ENCODE measurements at places on chromosomes 11 and 22.

GRCh38 chr11:57379732-57380131 is 1.2 kb downstream of the PRG3 start:
- DNase-seq, result no peak

GRCh38 chr11:12169822-12170221 is 59.4 kb downstream of the MICAL2 start:
- DNase-seq, result no peak

- DNase-seq, result no peak
These were observed 34.5 kb downstream of the IGSF9B start for GRCh38 chr11:133922078-133922870.

DNA sequence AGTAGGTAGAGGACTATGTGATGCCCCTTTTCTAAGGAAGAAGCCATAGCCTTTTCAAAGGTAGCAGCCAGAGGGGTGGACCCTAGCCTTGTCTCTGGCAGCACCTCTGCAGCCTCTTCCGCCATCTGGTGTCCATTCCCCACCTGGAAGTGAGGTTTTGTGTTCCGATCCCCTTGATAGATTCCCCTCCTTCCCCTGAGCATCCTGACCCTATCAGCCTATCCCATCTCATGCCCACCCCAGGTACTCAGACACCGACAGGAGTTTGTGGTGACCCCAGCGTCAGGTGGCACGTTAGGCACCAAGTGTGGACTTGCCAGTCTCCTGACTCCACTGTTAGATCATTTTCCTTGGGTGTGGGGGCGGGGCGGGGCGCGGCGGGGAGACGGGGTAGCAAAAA is 398 bp upstream of the FAM89B start:
- no peak for DNase-seq

DNA sequence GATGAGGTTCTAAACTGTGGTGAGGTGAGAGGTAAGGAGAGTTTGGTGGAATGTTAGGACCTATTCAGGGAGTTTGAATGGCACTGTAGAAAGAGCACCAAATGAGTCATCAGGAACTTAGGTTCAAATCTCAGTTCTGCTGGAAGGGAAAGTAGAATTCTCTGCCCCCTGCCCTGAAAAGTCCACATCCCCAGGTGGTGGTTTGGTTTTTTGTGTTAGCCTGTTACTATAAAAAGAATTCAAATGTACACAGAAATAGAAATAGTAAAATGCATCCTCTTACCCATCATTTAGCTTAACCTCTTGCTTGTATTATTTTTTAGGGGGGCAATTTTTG is 20.2 kb downstream of the PPFIBP2 start:
- no peak for DNase-seq

DNA sequence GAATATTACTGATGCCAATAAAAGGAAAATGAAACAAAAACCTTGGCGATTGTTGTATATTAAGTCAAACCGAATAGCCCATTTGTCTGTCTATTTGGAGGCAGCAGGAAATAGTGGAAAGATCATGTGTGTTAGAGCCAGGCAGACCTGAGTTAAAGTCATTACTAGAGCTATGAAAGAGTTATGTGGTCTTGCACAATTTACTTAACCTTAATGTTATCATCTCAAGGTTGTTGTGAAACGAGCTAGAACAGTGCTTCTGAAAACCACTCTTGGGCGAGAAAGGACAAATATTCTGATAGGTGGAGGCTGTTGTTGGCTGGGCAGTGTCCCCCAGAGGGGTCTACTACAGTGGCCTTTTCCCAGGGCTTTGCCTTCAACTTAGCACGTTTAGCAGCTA is 60.0 kb upstream of the NUP160 start:
- no peak for DNase-seq

- DNase-seq, result no peak
These were observed 17.8 kb upstream of the WNT7B start for GRCh38 chr22:45994491-45995404.

- DNase-seq, result no peak
These were observed 5.7 kb upstream of the MUC5B start for GRCh38 chr11:1217151-1217550.

GRCh38 chr11:95729462-95729861 is 60.1 kb downstream of the FAM76B start:
- no peak for DNase-seq

- DNase-seq, result no peak
These were observed 163.1 kb downstream of the LARGE1 start for GRCh38 chr22:33757041-33757801.

GRCh38 chr11:66866511-66866986 is 9.7 kb downstream of the LRFN4 start:
- no peak for DNase-seq

DNA sequence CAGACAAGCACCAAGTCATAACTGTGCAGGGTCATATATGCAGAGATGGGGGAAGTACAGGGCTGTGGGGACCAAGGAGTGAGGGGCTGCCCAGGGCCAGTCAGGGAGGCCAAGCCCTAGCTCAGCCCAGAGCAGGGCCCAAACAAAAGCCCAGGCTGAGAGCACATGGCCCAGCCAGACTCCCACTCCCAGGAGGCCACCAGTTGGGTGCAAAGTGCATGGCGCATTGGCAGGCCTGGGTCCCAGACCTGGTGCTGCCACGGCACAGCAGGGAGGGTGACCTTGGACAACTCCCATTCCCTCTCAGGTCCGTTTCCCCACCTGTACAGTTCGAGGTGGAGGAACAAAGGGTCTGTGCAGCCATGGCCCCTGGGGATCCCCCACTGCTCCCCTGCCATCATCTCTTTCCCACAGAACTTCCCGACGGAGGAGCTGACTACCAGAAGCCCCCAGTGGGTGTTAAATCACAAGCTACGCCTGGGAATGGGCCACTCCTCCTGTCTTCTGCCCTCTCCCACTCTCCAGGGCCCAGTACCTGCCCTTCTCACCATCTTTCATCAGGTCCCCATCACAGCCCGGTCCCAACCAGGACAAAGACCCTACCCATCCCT is 608 bp downstream of the NIPSNAP1 start:
- DNase-seq, result no peak

DNA sequence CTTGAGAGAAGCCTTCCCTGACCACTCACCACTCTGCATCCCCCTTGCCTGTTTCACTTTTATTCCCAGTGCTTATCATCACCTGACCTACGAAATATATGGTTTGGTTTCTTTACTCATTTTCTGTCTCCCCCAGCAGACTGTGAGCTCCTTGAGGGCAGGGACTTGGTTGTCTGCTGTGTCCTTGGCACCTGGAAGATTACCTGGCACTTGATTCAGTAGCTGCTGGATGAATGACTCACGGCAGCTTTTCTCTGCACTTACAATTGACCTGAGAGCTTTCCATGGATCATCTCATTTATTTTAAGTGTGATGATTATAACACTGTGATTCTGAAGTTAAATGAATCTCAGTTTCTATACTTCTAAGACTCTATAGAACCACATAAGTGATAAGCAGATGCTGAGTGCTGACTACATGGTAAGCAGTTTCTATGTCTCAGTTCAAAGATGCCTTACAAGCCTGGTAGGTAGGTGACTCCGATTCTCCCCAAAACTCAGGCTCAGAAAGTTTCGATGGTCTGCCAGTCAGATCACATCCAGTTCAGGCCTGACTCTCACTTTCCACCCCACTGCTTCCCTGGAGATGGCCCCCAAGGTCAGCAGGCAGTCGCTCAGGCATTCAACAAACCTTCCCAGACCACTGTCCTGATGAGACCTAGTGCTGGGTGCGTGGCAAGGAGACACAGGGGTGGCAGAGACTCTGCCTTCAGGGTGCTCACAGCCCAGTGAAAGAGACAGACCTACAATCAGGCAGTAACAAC is 11.6 kb downstream of the IL2RB start:
- DNase-seq, result no peak

DNA sequence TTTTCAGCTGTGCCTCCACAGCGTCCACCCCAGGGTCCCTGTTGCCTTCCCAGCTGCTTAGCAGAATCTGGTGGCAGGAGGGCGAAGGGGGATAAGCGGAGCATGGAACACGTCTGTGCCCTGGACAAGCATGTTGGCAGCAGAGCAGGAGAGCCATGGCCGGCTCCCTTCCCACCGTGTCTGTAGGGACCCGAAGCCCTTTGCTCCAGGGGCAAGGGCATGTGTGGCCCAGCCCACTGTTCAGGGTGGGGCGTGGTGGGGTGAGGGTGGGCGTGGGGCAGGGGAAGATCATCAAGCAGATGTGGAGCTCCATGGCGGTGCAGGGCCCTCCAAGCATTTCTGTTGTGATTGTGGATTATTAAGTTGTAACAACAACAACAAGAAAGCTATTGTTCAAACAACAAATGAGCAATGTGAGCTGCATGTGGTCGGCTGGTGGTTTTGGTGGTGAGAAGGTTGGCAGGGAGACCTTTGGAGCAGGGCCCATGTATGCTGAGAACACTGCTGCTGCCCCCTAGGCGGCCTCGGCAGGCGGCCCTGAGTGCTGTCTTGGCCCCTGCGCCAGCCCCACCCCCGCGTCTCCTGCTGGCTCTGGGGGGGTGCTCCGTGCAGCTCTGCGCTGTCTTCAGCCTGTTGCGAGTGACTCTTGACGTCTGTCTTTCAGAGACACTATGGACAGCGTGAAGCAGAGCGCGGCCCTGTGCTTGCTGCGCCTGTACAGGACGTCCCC is 50.9 kb downstream of the AP2A2 start:
- DNase-seq, result no peak

DNA sequence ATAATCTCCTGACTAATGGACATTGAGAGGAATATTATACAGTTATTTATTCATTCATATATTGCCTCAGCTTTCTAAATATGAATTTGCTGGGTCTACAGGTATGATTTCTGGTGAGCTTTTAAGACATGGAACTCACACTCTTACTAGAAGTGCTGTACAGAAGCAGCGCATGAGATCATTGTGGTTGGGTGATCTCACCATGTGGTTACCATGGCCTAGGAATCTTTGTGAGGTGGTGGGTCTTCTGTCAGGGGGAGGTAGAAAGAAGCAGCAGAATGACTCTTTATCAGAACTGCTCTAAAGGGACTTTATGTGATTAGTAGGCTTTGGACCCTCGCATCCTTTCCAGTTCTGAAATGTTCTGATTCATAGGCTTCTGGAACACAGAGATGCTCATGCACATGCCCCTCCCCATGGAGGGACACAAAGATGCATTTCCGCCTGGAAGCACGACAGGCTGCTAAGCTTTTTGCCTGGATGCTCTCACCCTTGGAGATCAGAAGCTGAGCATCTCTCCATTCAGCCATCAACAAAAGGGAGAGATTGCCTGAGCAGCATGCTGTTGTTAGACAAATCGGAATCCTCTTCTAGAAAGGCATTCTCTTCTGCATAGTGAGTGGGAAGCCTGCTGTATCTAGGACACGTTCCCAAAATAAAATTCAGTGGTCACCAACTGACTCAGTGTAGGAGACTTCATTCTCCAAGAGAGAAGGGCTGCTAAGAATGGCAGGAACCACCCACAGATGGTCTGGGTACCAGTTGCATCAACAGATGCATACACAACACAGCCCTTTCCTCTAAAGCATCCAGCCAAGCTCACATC is 51.3 kb downstream of the KIRREL3 start:
- no peak for DNase-seq

DNA sequence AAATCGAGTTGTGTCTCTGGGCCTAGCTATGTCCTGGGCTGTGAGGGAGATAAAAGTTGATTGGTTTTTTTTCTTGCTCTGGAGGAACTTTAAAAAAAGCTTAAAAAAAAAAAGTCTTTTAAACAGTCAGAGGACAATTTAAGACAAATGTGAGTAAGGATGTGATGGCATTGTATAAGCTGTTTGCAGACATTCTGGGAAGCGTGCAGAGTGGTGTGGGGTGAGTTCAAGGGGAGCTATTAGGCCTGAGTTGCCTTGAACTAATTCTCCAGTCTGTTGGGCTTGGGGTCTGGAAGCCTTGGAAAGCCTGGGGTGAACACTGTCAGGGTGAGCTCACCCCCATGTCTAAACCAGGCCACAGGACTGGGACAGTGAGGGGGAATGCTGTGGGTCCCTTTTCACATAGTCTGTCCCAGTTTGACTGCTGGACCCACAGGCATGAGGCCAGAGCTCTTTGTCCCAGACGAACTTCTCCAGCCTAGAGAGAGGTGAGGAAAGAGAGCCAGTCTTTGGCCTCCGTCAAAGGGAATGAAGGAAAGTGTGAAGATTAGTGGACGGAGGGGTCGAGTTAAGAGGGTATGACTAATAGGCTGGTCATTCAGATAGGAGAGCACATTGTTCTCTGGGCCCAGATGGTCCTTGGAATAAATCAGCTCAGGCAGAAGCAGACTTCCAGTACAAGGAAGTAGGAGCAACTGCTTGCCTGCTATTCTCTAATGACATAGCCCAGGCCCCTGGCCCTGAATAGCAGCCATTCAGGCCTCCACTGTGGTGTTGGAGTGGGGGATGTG is 76.4 kb upstream of the NNMT start:
- no peak for DNase-seq

DNA sequence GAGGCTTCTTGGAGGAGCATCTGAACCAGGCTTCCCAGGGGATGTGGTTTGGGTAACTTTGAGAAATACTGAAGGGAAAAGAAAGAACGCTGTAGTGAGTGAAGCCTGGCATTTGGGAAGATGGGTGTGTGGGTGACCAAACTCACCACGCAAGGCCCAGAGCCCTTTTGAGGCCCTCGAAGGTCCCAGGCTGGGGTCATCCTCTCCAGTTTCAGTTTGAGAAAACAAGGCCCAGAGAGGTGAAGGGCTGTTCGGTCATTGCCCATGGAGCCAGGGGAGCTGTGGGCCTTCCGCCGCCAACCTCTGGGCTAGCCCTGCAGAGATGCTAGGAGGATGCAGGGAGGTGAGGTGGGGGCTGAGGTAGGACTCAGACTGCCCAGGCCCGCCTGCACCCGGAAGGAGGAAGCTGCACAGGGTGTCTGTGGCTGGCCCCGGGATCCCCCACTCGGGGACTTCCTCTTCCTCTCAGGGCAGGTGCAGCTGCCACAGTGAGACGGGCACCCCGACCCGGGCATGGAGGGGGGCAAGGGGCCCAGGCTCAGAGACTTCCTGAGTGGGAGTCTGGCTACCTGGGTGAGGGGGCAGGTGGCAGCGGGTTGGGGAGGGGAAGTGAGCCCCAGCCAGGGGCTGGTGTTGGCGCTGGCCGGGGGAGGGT is at the start of gene CCDC88B:
CCDC88B (plus strand) TSS at position 451 of the 655 bp plus-strand sequence; CDS start at position 514, 63 bp downstream.
- DNase-seq, result no peak

GRCh38 chr11:73980001-73980961 is 2.4 kb downstream of the UCP2 start:
- DNase-seq, result no peak

- no peak for DNase-seq
These were observed 64.9 kb downstream of the DEPDC5 start for GRCh38 chr22:31818481-31819392.

GRCh38 chr11:1871531-1871930 is 18.6 kb downstream of the LSP1 start:
- no peak for DNase-seq

Measured in NCI-H187 treated with DMSO at 0.1 percent for 48 hours (cell line).